ENCODE measurements at places on chromosomes 7 and 10.

GRCh38 chr10:44478876-44479705 is 94.2 kb upstream of the CXCL12 start:
- H3K4me3 ChIP-seq = no peak overlapping the region
- no peaks in the 10 kb centered on the region for H3K4me1 ChIP-seq
- no peaks in the 10 kb centered on the region for H3K36me3 ChIP-seq
- H3K27me3 ChIP-seq = no peaks in the 10 kb centered on the region
- no peak overlapping the region for H3K27ac ChIP-seq
- peak; percentile 4 for DNase-seq

GRCh38 chr10:12448729-12449391 is 99.5 kb downstream of the CAMK1D start:
- H3K4me3 ChIP-seq = no peak overlapping the region
- H3K27ac ChIP-seq = no peak overlapping the region
- no peaks in the 10 kb centered on the region for H3K27me3 ChIP-seq
- H3K4me1 ChIP-seq = peaks cover 16% of the 10 kb centered on the region

- no peak overlapping the region for H3K27ac ChIP-seq
- no peaks in the 10 kb centered on the region for H3K36me3 ChIP-seq
- no peak for DNase-seq
- H3K4me1 ChIP-seq = no peaks in the 10 kb centered on the region
These were observed 50.3 kb downstream of the DIP2C start for GRCh38 chr10:639001-639750.

DNA sequence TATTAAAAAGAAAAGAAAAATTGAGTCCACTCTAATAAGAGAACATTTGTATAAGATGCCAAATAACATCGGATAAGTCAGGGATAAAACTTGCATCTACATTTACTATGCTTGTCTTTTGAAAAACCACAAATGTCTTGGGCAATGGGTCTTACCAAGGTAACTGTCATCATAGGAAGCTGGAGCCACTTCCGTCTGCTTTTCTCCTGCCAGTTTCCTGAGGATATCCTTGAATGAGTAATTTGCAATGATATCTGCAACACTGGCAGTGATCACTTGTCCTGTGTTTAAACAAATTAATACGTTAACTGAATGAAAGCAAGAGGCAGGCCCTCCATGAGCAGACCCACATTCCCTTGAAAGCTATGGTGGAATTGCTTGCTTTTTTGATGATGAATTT is 47.3 kb downstream of the ITGA8 start:
- no peaks in the 10 kb centered on the region for H3K27me3 ChIP-seq
- H3K4me1 ChIP-seq = no peaks in the 10 kb centered on the region
- no peak for DNase-seq
- no peak overlapping the region for H3K4me3 ChIP-seq
- H3K27ac ChIP-seq = no peak overlapping the region

- no peak overlapping the region for H3K27ac ChIP-seq
- no peaks in the 10 kb centered on the region for H3K36me3 ChIP-seq
- H3K27me3 ChIP-seq = no peaks in the 10 kb centered on the region
- DNase-seq = no peak
These were observed 47.2 kb downstream of the TMEM270 start for GRCh38 chr7:73908123-73908611.

DNA sequence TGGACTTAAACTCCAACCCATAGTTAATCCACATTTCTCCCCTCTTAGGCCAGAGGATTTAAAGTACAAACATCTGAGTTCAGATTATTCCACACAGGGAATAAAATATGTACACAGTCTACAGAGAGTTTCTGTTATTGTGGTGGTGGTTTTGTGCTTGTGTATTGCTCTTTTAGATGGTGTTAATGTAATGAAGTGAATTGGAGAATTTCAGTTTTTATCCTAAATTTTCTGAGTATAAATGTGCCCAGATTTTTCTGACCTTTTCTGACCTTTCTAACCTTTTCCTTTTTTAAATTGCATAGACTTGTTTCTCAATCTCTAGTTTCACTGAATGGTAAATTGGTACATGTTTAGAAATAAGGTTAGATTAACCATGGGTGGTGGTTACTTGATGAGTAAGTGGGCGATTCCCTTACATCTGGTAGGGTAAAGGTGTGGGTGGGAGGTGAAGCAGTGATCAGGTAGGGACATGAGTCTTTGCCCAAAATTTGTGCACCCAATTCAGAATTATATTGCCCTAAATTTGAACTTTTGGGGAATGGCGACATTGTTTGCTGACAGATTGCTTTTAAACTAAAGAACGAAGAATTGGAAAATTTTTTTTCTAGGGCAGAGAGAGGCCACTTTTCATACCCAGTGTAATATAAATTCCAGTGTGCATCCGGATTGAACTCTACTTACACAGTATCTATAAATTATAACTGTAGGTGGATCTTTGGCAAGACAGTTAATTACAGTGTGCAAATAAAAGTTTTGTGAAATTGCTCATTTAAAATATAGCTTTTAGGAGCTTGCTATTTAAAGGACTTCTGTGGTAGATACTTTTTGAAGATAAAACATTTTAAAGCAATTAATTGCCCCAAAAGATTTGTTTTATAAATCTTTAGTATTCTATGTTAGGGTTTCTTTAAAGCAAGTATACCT is 62.2 kb downstream of the ST7 start:
- DNase-seq = no peak
- H3K27me3 ChIP-seq = no peaks in the 10 kb centered on the region
- peaks cover 9% of the 10 kb centered on the region for H3K4me1 ChIP-seq

- H3K4me1 ChIP-seq = no peaks in the 10 kb centered on the region
- peak overlapping the region; percentile 19 for H3K4me3 ChIP-seq
- DNase-seq = no peak
- no peaks in the 10 kb centered on the region for H3K36me3 ChIP-seq
- no peak overlapping the region for H3K27ac ChIP-seq
- peaks cover 15% of the 10 kb centered on the region for H3K27me3 ChIP-seq
These were observed 22.1 kb upstream of the OPN4 start for GRCh38 chr10:86632009-86632800.

DNA sequence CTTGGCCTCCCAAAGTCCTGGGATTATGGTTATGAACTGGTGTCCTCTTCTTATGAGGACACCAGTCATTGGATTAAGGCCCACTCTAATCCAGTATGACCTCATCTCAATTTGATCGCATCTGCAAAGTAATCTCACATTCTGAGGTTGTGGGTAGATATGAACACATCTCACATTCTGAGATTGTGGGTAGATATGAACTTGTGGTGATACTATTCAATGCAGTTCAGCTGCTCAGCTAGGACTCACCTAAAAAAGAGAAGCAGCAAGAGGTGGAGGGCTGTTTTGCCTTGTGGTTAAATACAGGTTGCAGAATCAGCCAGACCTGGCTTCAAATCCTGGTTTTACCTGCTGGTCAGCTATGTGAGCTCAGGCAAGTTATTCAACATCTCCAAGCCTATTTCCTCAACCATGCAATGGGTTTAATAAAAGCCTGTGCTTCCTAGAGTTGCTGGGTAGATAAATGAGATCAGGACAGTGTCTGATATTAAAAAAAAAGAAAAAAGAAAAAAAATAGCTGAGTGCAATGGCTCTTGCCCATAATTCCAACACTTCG is 8.5 kb upstream of the BAG3 start:
- no peaks in the 10 kb centered on the region for H3K36me3 ChIP-seq
- H3K27ac ChIP-seq = no peak overlapping the region
- no peak overlapping the region for H3K4me3 ChIP-seq
- no peaks in the 10 kb centered on the region for H3K27me3 ChIP-seq
- no peak for DNase-seq
- no peaks in the 10 kb centered on the region for H3K4me1 ChIP-seq

GRCh38 chr10:71392292-71392691 is 4.4 kb upstream of the CDH23 start:
- H3K4me3 ChIP-seq = no peak overlapping the region
- peaks cover 39% of the 10 kb centered on the region for H3K27me3 ChIP-seq
- H3K27ac ChIP-seq = no peak overlapping the region
- DNase-seq = no peak

Data from thymus (tissue), 14 donors.